ENCODE measurements at places on chromosomes 1 and 21.

DNA sequence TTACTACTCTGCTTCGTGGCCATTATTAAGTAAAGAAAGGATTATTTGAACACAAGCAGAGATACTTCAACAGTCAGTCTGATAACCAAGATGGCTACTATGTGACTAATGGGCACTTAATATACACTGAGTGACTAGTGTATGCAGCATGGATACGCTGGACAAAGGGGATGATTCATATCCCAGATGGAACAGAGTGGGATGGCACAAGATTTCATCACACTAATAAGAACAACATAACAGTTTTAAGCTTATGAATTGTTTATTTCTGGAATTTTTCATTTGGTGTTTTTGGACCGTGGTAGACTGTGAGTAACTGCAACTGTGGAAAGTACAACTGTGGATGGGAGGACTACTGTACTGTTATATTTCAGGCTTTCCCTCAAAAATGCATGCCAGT lies 9.4 kb downstream of the ZCCHC17 start:
- no peak for DNase-seq

GRCh38 chr1:194358208-194358581 lies 1171.8 kb upstream of the B3GALT2 start:
- DNase-seq = no peak

DNA sequence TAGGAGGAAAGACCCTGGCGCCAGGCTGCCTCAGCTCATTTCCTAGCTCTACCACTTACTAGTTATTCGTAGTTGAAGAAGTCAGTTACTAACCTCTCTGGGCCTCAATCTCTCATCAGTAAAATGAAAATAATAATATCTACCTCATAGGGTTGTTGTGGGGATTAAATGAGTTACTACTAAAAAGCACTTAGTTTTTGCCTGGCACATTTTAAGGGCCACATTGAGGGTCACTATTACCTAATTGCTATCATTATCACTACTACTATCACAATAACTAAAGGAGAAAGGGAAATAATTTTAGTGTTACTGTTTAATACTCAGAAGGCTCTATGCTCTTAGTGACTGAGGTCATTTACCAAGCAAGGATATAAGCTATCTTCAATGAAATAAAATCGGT lies 25.0 kb downstream of the TRIT1 start:
- DNase-seq = no peak

DNA sequence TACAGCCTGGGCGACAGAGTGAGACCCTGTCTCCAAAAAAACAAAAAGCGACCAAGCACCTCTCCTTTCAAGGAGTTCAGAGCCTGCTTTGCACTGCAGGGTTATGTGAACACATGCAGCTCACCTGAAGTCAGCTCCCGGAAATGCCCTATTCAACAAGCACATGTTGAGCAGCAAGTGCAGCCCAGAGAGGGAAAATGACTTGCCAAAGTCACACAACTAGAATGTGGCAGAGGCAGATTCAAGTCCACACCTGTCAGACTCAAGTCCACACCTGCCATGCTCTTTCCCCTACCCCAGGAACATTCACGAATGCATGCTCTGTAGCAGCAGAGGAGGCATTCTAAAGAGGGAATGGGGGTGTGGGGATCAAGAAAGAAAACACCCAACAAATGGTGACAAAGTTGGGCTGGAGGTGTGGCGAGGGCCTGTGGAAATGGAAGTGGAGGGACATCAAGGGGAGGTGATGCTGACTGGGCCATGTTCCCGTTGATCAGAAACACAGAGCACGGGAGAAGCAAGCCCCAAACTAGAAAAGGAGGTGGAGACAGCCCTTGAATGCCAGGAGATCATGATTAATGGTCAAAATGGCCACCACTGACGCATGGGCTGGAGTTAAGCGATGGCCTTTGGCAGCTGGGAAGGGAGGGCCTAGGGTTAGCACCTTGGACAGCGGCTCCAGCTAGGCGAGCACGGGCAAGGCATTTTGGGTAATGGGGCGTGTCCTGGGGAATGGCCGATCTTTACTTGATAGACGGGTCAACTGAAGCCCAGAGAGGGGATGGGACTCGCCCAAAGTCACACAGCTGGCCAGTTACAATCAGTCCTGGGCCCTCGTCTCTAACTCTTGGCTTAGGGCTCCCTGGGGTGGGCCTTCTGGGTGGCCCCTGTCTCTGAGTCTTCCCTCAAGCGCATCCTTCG lies 21.5 kb downstream of the RAP1GAP start:
- DNase-seq = no peak

GRCh38 chr1:12640237-12640957 lies 3.5 kb upstream of the AADACL4 start:
- no peak for DNase-seq

GRCh38 chr1:9888886-9889285 lies 21.2 kb downstream of the CTNNBIP1 start:
- no peak for DNase-seq

DNA sequence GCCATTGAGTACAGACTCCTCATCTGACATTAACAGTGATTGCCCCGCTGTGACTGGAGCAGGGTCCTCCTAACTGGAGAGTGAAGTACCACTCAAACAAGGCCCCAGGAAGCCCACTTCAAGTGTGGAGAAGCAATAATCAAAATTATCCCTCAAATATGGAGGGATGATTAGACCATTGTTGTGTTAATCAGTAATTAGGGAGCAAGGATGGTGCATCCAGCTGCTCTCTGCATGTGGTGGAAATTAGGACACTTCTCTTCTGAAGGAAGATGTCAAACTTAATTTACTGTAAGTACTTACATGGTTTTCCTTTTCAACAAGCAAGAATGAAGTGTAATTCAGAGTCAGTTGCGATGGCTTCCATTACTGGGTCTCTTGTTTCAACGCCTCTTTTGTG lies 3.4 kb upstream of the ZP4 start:
- no peak for DNase-seq

DNA sequence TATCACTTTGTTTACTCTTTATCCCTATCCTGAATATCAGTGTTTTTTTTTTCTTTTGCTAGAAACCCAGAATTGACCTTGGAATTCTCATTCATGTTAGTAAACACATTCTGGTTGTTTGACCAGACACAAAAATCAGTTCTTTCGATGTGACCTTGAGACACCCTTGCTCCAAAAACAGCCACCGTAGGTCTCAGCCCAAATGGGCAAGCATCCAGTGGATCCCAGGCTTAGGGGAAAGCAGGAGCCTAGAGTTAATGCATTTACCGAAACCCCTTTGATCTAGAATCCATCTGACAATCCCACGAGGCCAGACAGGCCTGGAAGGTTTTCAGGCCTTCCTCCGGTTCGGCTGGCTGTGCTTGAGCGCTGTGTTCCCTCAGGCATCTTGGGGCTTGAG lies 47.6 kb downstream of the IRF2BP2 start:
- no peak for DNase-seq

GRCh38 chr1:95002540-95003432 lies 70.0 kb downstream of the ALG14 start:
- no peak for DNase-seq

DNA sequence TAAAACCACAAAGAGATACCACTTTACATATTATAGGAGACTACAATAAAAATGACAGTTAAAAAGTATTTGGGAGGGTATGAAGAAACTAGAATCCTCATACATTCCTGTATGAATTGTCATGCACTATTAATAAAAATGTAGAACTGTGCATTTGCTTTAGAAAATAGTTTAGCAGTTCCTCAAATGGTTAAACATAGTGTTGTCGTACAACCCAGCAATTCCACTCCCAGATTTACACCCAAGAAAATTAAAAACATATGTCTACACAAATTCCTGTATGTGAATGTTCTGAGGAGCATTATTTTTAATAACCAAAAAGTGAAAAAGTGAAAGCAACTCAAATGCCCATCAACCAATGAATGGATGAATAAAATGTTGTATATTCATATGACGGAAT lies 23.1 kb upstream of the PDE4B start:
- DNase-seq = no peak

DNA sequence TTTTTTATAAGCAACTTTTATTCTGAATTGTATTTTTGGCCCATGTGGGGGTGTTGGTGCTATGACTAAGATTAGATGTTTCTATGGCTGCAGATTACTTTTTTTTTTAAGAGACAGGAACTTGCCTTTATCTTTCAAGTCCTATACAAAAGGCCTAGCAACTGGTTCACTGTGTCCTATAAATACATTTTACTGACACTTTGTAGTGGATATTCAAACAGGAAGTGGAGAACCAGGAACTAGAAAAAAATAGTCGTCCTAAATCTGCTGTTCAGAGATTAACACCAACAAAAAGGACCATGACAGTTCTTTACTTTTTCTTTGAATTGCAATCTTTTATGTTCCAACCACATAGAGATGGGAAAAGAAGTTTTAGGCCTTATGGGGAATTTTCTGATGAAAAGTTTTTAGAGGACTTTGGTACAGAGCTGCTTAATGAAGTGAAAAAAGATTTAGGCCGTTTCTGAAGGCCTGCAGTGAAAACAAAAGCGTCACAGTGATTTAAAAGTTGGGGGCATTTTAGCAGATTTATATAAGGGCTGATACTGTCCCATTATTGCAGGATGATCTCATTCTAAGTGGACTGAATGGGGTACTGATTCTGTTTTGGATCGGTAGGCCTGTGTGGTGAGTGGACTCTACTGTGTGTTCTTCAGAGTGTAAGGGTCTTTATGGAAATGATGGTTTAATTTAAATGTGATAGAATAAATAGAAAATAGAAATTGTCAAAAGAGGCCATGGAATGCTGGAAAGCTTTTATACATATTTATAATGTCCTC lies 136.4 kb upstream of the DEPDC1 start:
- DNase-seq = no peak

DNA sequence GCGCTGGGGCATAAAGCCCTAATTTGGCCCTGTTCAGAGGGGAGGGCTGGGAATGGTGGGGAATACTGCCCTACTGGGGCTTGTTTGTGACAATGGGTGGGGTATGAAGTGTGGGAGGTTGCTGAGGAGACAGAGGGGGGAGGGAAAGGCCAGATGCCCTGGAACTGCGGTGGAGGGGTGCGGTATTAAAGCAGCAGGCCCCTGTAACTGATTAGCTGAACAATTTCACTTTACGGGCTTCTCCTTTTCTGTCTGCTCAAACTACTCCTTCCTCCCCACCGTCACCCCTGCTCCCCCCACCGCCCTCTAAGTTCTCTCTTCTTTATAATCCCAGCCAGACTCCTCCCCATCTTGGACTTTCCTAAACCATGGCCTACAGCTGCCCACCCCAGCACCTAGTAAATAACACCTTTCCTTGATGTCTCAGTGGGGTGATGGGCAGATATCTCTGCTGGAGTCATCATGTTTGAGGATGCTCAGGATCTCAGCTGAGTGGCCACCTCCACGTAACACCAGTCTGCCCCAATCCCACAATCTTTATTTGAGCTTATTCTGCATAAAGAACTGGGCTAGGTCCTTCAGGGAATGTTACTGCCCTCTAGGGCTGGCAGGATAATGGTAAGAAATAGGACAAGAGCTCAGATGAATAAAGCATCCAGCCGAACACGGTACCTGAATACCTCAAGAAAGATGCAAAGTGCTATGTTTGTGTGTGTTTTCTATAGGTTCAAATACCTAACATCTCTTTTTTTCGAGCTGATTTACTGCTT lies 33.5 kb downstream of the XCL1 start:
- no peak for DNase-seq

DNA sequence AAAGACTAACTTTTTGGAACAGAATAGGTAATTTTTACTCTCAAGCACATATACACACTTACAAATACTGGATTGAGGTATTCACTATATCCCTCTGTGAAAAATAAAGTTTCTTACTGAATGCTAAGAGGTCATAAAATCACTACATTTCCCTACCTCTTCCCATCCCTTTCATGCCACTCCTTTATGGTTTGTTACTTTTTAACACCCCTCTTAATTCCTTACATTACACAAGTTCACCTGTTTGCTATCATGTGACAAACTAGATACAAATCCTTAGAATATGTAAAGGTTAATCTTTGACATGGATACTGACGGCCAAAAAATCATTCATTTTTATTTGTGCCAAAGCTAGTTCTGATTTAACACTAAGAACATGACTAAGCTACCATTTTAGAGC lies 6.8 kb upstream of the DCAF6 start:
- DNase-seq = no peak

- DNase-seq = no peak
Measured at GRCh38 chr1:150799089-150799488, 9.0 kb downstream of the CTSK start.

- no peak for DNase-seq
Measured at GRCh38 chr1:152679459-152679858, 4.4 kb downstream of the LCE2C start.

GRCh38 chr1:6591222-6591621 lies 11.4 kb downstream of the ZBTB48 start:
- DNase-seq = no peak

DNA sequence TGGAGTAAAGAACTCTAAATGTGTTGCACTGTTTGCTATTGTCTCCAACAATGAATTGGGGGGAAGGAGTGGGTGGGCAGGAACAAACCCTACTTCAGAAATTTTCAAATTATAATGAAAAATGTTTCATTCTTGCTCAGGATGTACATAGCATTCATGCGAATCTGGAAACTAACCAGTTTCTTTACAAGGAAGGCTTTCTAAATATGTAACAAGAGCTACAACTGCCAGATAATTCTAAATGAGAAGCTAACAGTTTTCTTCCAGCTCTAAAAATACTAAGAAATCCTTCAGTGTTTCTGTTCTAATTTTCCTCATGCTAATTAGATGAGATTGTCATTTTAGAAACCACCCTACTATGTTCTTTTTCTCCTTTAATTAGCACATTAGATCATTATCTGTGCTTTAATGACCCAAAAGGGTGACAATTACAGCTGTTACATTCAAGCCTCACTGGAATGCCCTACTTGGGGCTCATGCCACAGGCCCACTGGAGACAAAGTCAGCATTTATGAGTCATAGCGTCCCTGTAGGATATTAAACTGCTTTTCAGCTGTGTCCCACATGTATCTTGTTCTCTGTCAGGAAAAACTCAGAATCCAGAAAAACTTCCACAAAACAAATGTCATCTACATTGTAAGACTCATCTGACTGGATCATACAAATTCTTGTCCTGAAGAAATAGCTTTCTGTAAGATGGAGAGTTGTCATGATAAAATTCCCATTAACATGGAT lies 804.6 kb upstream of the CXADR start:
- DNase-seq = no peak

DNA sequence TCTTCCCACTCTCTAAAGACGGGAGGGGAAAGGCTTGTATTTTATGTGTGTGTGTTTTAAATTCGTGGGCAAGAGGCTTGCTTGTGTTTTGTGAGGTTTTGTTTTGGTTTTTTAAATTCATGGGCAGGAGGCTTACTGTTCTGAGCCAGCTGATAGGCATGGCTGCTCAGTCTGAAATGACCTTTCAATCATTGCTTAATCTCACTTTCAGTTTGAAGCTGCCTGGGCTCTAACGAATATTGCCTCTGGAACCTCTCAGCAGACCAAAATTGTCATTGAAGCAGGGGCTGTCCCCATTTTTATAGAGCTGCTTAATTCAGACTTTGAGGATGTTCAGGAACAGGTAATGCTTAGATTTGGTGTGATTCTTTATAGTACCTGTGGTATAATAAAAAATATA lies 20.3 kb upstream of the TXLNA start:
- DNase-seq = no peak

- no peak for DNase-seq
Measured at GRCh38 chr1:233278631-233279030, 16.9 kb downstream of the PCNX2 start.

- no peak for DNase-seq
Measured at GRCh38 chr1:1779320-1779675, 1.0 kb upstream of the NADK start.
